Midbrain (tissue), 1 donor: ENCODE measurements at places on chromosomes 3 and 15.

DNA sequence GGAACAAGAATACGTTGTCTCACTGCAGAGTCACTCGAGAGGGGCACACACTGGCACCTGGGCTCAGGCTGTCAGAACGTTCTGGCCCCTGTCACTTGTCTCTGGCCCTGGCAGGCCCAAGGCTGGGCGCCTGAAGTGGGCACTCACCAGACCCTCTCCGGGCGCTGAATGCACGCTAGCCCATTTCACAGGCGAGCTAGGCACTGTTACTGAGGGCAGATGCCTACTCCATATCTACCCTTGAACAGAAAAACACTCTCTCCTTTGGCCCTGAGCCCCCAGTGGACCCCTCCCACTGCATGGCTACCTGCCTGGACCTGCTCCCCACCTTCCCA is 42.3 kb upstream of the IQSEC1 start:
- DNase-seq: no peak

- DNase-seq: no peak
Measured at GRCh38 chr15:93716615-93717231, 514.6 kb upstream of the MCTP2 start.

DNA sequence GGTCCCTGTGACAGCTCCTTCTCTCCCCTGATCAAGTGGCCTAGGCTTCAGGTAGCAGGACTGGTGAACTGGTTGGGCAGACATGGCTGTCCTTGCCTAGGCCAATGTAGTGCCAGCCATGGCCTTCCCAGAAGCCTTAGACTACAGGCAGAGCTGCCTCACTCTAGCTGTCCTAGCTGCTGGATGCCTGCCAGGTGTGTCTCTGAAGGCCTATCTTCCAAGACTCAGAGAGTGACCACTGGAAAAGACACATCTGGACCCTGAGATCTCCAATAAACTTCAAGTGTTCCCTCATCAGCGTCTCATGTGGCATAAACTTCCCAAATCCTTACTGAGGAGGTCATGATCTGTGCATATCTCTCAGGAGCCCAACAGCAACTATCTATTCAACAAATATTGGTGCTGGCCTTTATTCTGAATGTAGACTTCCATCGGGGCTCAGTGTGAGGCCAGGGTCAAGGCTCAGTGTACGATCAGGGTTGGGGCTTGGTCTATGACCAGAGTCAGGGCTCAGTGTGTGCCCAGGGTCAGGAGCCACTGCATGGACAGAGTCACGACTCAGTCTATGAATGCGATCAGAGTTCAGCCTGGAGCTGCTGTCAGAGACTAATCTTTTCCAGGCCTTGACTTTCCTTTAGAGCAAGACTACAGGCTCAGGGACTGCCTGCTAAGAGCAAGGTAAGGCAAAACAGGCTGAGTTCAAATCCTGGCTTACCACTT is 36.5 kb upstream of the INSYN1 start:
- no peak for DNase-seq

DNA sequence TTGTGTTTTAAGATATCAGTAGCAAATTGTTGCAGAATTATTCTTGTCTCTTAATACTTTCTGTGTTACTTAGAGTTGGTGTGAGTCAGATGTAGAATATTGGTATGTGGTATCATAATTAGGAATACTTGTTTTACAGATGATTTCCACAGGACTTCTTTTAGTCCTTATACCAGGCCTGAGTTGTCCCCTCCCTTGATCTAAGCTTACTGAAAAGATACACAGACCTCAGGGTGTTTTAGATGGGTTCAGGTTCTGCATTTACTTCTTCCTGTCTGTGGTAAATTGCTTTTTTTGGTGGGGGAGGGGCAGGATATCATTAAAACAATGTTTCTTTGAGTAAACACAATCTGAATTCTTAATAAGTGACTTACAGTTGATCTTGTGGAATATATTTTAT is 14.2 kb downstream of the DZIP3 start:
- no peak for DNase-seq

- DNase-seq: no peak
Measured at GRCh38 chr3:38167591-38167990, 2.3 kb downstream of the OXSR1 start.

- DNase-seq: no peak
Measured at GRCh38 chr3:9897408-9898372, 5.0 kb upstream of the IL17RE start.

DNA sequence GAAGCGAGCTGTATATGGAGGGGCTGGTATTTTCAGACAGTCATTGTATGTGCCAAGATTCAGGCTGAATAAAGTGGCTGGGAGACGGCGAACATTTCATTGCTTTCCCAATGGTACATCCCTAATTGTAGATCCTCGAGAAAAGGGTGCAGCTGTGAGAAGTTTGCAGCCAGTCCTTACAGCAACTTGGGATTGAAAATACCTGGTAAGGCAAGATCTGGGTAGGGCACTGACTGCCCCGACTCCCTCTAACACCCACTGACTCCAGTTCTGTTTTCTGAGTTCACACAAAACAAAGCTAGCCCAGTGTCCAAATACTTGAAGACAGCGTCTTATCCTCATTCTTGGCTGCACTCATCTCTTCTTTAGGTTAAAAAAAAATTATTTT is 63.7 kb downstream of the EDEM1 start:
- DNase-seq: no peak

- DNase-seq: no peak
Measured at GRCh38 chr3:95474338-95474737, 1340.1 kb upstream of the EPHA6 start.

DNA sequence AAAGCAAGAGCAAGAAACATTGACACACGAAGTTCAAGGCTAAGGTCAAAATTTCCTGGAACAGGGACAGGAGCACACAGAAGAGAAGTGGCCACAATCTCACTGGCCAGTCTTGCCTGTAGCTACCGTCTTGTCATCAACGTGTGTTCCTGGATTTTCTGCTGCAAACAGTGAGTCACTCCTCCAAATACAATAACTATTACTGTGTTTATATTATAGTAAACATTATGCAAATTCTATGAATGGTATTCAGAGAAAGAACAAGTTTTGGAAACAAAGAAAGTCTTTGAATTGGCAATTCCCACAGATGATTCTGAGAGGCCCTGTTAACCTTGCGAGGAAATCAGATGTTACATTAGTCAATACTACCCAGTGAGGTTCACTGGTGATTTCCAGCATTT is 220.5 kb downstream of the FAM43A start:
- DNase-seq: no peak

DNA sequence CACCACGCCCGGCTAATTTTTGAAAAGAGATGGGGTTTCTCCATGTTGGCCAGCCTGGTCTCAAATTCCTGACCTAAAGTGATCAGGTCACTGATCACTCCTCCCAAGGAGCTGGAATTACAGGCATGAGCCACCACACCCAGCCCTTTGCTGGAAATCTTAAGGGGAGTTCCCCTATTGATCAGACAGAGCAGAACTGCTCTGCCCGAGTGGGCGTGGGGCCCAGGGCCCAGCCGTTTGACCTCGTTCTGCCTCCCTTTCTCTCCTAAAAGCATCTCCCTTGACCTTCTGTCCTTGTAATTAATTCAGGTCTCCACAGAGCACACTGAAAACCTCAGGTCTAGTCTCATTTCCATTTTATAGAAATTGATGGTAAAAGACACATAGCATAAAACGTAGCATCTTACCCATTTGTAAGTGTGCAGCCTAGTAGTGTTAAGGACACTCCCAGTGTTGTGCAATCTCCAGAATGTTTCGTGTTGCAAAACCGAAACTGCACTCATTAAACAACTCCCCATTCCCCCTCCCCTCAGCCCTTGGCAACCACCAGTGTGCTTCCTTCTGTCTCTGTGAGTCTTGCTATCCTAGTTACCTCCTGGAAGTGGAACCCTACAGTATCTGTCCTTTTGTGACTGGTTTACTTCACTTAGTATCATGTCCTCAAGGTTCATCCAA is 89.3 kb downstream of the SLCO3A1 start:
- DNase-seq: peak; percentile 48

DNA sequence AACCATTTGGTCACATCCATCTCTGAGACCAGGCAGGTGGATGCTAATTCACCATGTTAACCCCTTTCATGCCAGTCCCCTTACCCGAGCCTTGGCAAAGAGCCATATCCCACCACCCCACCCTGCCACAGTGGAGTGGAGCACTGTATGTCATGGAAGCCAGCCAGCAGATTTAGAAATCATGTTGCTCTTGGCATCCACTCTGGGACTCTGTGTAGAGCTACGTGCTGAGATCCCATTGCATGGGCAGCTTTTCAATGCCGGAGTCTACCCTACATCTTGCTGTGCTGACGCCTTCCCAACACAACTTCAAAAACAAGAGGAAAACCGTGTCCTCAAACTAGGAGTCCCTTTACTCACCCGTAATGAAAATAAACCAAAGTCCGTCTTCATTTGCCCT is 131.0 kb downstream of the NTRK3 start:
- no peak for DNase-seq

GRCh38 chr3:24162929-24163328 is 217.8 kb downstream of the NR1D2 start:
- no peak for DNase-seq

GRCh38 chr15:56619887-56620286 is 113.4 kb downstream of the ZNF280D start:
- no peak for DNase-seq

- DNase-seq: no peak
Measured at GRCh38 chr3:141933421-141934300, 57.2 kb downstream of the ATP1B3 start.

DNA sequence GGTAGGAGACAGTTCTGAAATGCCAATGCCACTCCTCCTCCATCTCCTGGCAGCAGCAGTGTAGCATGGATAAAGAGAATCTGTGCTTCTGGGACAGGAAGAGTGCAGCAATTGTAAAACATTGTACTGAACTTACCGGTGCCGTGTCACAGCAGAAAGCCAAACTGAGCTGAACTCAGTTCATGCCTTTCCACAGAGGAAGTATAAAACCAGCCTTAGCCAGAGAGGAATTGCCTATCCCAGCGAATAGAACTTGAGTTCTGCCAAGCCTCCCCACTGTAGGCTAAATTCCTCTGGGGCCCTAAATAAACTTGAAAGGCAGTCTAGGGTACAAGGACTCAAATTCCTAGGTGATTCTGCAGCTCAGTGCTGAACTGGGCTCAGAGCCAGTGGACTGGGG is 148.8 kb downstream of the SLC9A9 start:
- no peak for DNase-seq

DNA sequence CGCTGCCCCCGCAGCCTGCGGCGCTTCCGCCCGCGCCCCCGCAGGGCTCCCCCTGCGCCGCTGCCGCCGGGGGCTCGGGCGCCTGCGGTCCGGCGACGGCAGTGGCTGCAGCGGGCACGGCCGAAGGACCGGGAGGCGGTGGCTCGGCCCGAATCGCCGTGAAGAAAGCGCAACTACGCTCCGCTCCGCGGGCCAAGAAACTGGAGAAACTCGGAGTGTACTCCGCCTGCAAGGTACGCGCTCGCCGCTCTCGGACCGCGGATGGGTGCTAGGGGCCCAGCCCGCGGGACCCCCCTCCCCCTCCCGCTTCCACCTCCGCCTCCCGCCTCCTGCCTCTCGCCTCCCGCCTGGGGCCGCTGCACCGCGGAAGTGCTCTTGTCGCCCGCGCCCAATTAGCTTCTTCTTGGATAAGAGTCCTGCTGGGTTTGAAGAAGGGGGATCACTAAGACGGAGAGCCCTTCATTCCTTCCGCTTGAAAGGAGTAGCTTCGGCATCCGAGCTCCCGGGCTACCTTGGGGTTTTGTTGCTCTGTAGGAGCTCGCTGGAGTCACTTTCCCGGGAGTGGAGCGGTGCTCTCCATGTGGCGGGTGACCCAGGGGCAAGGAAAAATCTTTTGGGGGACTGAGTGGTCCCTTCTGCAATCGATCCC is 426 bp downstream of the KAT2B start:
- peak; percentile 83 for DNase-seq

GRCh38 chr3:16516695-16517481 is 3.4 kb upstream of the RFTN1 start:
- peak; percentile 59 for DNase-seq

DNA sequence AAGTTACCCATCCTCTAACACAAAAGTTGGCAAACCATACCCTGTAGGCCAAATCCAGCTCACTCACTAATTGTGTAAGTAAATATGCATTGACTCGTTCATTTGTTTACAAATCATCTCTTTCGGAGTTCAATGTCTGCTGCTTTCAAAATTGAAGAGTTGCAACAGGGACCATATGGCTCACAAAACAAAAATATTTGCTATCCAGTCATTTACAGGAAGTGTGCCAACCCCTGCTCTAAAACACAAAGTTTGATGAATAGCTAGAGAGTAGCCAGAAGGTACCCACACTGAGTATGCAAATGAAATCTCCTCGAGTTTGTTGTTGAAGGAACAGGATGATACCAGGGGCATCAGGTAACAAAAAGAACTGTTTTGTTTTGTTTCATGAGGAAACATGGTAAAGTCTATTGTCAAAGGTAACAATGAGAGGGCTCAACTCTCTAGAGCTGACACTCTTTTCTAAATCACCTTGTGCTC is 236.2 kb upstream of the THBS1 start:
- DNase-seq: no peak

DNA sequence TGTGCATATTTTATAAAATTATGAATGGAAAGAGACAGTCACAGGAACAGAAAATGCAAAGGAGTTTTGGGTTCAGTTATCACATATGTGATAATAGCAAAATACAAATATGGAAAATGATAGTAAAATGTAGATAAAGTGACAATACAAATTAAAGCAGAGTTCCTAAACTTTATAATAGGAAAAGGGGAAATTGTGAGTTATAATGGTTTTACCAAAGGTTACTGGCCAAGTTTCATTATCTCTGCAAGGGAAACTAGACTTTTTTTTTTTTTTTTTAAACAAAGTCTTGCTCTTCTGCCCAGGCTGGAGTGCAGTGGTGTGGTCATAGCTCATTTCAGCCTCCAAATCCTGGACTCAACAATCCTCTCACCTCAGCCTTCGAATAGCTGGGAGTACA is 228.7 kb upstream of the CGNL1 start:
- DNase-seq: no peak

GRCh38 chr3:48387634-48388033 is 15.6 kb downstream of the FBXW12 start:
- no peak for DNase-seq

GRCh38 chr3:156659260-156659659 is 15.1 kb upstream of the TIPARP start:
- DNase-seq: peak; percentile 29

- no peak for DNase-seq
Measured at GRCh38 chr3:10988991-10989484, 3.5 kb upstream of the SLC6A1 start.

DNA sequence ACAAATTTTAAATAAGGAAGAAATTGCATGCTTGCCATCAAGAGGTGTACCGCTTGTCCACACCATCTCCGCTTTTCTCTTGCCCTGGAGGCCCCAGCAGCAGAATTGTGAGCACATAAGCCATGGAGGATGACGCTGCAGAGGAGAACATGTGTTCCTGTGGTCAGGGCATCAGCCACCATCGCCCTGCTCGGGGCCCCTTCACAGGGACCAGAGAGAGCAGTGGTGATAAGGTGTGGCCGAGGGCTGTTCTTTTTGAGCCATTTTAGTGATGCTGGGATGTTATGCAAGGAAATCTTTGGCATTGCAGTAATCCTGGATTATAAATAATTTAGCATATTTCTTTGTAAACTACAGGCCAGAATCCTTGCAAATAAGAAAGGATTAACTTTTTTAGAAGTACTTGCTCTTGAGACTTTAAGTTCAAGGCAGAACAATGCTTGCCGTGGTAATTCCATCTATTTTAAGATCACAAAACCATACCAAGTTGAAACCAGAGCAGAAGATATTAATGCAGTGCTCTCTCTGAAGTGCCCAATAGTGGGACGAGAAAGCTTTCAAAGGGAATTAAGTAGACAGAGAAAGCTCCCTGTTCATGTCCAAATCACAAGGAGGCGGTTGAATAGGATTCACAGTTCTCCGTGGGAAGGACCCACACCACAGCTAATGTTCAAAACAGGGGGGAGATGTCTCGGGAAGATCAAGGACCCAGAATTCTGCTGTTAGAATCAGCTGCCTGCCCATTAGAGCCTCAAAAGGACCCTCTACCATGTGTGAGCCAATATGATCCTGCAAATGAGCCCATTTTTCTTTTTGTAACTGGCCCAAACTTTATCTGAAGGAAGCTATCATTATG is 338.5 kb downstream of the RORA start:
- DNase-seq: no peak
